ENCODE measurements at places on chromosomes 4 and X. TPM values are rescaled to one million over a fixed set of nuclear protein-coding genes. Genes with fewer than 3 reads are reported as not detected.

Gene XAGE2
- total RNA-seq: not detected

Gene PABPC4L
- total RNA-seq: 1.6 TPM

DNA sequence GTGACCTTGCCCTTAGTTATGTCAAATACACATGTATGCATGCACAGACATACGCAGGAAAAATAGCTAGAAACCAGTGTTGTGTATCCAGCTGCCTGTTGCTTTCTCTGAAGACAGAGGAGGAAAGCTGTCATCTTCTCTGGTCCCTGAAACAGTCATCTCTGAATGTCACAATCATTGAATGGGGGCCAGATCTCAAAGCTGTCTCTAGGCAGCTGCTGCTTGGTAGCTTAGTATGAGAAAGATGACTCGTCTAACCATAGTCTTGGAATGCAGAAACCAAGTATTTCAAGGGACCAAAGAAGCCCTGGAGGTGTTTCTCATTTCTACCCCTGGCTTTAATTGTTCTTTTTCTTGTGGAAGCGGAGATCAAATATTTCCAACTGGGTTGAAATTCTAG lies 4.0 kb downstream of the GRIA3 start:
- H3K4me3 ChIP-seq: no peak overlapping the region
- no peaks in the 10 kb centered on the region for H3K36me3 ChIP-seq
- H3K27me3 ChIP-seq: no peaks in the 10 kb centered on the region
- no peak for DNase-seq

- H3K4me3 ChIP-seq: no peak overlapping the region
- no peak for DNase-seq
These were observed 909.8 kb upstream of the FTHL17 start for GRCh38 chrX:31981546-31982062.

DNA sequence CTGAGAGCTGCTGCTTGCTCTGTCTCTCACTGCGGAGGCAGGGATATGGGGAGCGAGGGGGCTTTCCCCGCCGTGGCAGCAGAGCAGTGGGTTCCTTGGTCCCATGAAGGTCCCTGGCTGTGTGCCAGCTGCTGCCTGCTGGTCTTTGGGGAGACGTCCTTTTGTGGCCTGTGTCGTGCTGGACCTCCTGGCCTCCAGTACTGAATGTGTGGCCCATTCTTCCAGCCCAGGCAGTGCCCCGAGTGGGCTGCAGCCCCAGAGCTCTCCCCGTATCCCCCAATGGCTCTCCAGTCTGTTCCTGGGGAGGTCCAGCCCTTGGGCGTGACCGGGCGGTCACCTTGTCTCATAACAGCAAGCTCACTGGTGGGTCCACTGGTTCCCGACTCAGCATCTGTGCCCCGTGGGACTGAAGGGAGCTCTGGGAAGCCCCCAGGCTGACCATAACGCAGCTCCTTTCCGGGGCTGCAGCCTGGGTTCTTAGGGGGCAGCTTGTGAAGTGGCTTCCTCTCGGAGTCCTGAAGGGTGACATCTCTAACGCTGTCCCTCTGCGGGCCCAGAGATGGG lies 115.6 kb downstream of the SMIM20 start:
- no peaks in the 10 kb centered on the region for H3K4me1 ChIP-seq
- DNase-seq: no peak

DNA sequence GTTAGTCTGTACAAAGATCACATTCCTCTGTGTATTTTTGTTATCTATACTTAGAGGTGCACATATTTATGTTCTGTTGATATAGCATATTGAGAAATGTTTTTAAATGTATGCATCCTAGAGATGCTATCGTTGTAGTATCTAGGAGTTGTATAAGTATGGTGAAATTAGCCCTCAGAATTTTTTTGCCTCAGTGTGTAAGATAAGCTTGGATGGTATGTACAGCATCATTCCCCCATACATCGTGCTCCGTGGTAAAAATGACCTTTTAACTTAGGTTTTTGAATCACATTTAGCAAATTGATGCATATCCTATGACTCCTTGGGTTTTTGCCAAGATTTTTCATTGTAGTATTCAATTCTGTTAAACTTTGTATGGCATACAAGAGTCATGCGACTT lies 113.5 kb downstream of the RPA4 start:
- no peaks in the 10 kb centered on the region for H3K36me3 ChIP-seq
- no peaks in the 10 kb centered on the region for H3K27me3 ChIP-seq
- no peak overlapping the region for H3K4me3 ChIP-seq
